ENCODE measurements at places on chromosomes 3 and 15. TPM values are rescaled to one million over a fixed set of nuclear protein-coding genes. Genes with fewer than 3 reads are reported as not detected.

IL5RA gene
- not detected for total RNA-seq

- no peak overlapping the region for H3K27ac ChIP-seq
- H3K4me1 ChIP-seq, result peaks cover 6% of the 10 kb centered on the region
- H3K27me3 ChIP-seq, result peaks cover 27% of the 10 kb centered on the region
- DNase-seq, result peak; percentile 11
- no peaks in the 10 kb centered on the region for H3K36me3 ChIP-seq
These were observed 3.9 kb downstream of the GP5 start for GRCh38 chr3:194395212-194395611.

DNA sequence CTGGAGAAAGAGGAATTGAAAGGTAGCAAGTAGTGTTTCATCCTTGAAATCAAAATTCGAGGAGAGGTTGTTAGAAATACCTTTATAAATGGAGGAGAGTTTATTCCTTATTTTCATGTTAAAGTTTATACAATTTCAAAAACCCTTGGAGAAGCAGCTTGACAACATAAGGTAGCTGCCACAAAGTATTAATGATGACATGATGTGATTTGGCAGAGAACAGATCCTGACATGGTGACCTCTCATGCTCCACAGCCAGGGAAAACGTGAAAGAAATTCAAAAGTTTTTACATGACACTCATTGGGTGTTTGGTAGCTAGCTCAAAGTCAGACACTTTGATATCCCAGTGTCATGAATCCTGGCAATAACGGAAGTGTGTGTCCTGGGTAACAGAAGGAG is 320.8 kb downstream of the GBE1 start:
- H3K4me1 ChIP-seq, result no peaks in the 10 kb centered on the region
- DNase-seq, result no peak
- H3K36me3 ChIP-seq, result no peaks in the 10 kb centered on the region
- H3K4me3 ChIP-seq, result no peak overlapping the region

GRCh38 chr15:97931314-97931713 is 29.2 kb upstream of the ARRDC4 start:
- H3K27me3 ChIP-seq, result no peaks in the 10 kb centered on the region
- no peaks in the 10 kb centered on the region for H3K36me3 ChIP-seq
- H3K4me1 ChIP-seq, result no peaks in the 10 kb centered on the region
- DNase-seq, result no peak

Data from endothelial cell of umbilical vein (primary cell).